ENCODE measurements at places on chromosomes 16 and 17. TPM values are rescaled to one million over a fixed set of nuclear protein-coding genes. Genes with fewer than 3 reads are reported as not detected.

- DNase-seq: no peak
Observed at GRCh38 chr17:44952946-44953475, 5.4 kb upstream of the KIF18B start.

DNA sequence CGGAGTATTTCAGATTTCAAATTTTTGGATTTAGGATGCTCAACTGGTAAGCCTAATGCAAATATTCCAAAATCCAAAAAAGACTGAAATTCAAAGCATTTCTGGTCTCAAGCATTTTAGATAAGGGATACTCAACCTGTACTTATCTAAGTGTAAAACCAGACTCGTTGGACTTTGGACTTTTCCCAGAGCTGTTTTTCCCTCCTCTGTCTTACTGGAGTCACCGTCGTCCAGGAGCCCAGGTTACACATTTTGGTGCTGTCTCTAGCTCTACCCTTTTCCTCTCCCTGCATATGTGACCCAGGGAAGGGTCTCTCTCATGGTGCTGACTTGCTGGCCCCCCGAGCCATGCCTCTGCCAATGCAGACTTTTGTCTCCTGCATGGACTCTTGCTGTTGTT is 46.0 kb upstream of the MMP2 start:
- DNase-seq: no peak

Gene GLP2R
- 2.0 TPM for total RNA-seq

Gene KAT2A
- 38.5 TPM for total RNA-seq

Data from osteocyte (in vitro differentiated cells).